Right renal cortex interstitium (tissue), 3 donors: ENCODE measurements at places on chromosomes 16 and 17. TPM values are rescaled to one million over a fixed set of nuclear protein-coding genes. Genes with fewer than 3 reads are reported as not detected.
A peak's percentile ranks its signal among the peaks of the same experiment; 100 is the strongest.

The KRTAP4-3 gene
- not detected for polyA plus RNA-seq

GRCh38 chr16:13168091-13168572, 266.7 kb downstream of the SHISA9 start:
- DNase-seq: peak; percentile 16

- DNase-seq: no peak
These were observed 356.9 kb downstream of the C16orf95 start for GRCh38 chr16:86960266-86960665.

- no peak for DNase-seq
These were observed 15.8 kb downstream of the FA2H start for GRCh38 chr16:74758801-74759200.

DNA sequence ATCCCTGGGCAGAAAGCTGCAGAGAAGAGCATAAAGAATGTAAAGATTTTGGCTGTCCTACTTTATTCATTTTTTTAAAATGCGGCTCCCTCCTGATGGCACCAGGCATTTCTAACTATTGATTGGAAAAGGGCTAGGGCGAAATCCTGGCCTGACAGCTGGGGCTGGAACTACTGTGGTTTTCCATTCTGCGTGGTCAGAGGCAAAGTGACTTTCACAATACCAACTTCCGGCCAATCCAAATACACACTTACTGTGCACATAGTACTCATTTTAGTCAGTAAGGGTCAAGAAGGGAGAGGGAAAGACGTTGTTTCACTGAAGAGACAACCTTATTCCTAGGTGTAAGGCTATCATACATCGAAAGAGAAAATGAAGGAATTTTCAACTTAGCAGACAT, 113.8 kb upstream of the PMFBP1 start:
- DNase-seq: no peak

DNA sequence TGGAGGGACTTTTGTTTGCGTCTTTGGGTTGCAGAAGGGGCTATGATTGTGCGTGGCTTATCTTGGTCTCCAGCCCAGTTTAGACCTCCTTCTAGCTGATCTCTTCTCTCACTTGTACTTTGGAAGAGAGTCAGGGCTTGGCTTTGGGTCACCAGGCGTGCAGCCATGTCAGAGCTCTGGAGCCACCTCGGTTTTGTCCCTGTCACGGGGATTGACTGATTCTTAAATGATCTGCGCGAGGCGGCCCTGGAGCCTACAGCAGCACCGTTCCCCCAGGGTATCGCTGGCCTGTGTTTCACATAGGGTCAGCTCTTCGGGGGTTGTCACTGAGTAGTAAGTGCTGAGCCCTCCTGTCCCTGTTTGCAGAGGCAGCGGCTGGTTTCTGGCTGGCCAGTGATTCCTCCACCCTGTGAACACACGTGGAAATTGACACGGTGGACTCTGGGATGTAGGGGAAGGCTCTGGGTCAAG, 209.8 kb upstream of the CHMP6 start:
- DNase-seq: no peak
